8988T (cell line): ENCODE measurements at places on chromosomes 7 and 10.

GRCh38 chr10:3882855-3883254, 97.8 kb upstream of the KLF6 start:
- DNase-seq, result no peak

GRCh38 chr7:151754142-151754590, 122.7 kb downstream of the PRKAG2 start:
- DNase-seq, result peak; percentile 81

- DNase-seq, result no peak
Measured at GRCh38 chr7:52720856-52721255, 314.6 kb upstream of the POM121L12 start.

GRCh38 chr10:100554902-100555301, 19.2 kb downstream of the HIF1AN start:
- DNase-seq, result no peak

- DNase-seq, result no peak
Measured at GRCh38 chr10:119786117-119786769, 60.4 kb downstream of the INPP5F start.

- no peak for DNase-seq
Measured at GRCh38 chr10:111078505-111079185, 1.8 kb downstream of the ADRA2A start.

DNA sequence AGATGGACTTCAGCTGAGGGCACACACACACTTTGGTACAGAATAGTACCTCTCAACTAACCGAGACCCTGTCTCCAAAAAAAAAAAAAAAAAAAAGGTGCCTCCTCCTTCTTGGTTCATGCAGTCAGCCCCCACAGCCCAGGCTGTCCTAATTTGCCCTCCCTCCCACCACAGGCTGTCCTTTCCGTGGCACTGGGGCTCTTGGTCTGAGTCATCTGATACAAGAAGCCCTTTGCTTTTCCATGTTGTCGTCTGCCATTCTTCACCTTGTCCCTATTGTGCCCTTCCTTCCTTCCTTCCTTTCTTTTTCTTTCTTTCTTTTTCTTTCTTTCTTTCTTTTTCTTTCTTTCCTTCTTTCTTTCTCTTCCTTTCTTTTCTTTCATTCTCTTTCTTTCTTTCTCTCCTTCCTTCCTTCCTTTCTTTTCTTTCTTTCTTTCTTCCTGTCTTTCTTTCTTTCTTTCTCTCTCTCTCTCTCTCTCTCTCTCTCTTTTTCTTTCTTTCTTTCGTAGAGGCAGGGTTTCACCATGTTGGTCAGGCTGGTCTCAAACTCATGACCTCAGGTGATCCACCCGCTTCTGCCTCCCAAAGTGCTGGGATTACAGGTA, 96.0 kb upstream of the IKZF1 start:
- DNase-seq, result no peak

- no peak for DNase-seq
Measured at GRCh38 chr7:18162657-18163056, 135.0 kb upstream of the PRPS1L1 start.

DNA sequence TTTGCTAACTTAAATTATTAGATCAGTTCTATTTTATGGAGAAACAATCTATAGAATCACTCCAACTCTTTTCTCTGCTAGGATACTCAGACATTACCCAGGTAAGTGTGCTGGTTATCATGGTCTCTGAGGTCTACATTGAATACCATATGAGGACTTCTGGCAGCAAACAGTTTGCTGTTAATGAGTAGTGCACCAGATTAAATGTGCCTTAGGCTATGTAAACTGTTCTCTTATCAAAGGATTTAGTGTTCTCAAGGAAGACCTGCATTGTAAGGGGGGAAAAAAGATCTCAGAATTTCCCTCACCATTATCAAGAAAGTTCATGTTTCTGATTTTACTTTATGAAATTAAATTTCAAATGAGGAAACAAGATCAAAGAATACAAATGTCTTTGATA, 107.5 kb downstream of the ITGB8 start:
- no peak for DNase-seq

GRCh38 chr7:111486472-111487142, 75.7 kb downstream of the IMMP2L start:
- no peak for DNase-seq
